ENCODE measurements at places on chromosomes 5 and 9. TPM values are rescaled to one million over a fixed set of nuclear protein-coding genes. Genes with fewer than 3 reads are reported as not detected.

The PKD2L2 gene
- total RNA-seq, result not detected

The IL3 gene
- total RNA-seq, result not detected

The SPATA31D4 gene
- not detected for total RNA-seq

The IFNA6 gene
- not detected for total RNA-seq

The RCL1 gene
- 37.3 TPM for total RNA-seq

The SELENOP gene
- total RNA-seq, result not detected

The TMEM252 gene
- not detected for total RNA-seq

The SLC6A19 gene
- total RNA-seq, result not detected

The ADAMTS2 gene
- 0.19 TPM for total RNA-seq

The ACSL6 gene
- 0.34 TPM for total RNA-seq

The CER1 gene
- not detected for total RNA-seq

The C8G gene
- total RNA-seq, result not detected

All from A375 (cell line).